ENCODE measurements at places on chromosomes 6 and 20. TPM values are rescaled to one million over a fixed set of nuclear protein-coding genes. Genes with fewer than 3 reads are reported as not detected.

The ME1 gene
- 25.8 TPM for total RNA-seq

The UNC5CL gene
- 0.12 TPM for total RNA-seq

The ABHD16A gene
- total RNA-seq, result 50.0 TPM

The PRIM2 gene
- 55.4 TPM for total RNA-seq

The PNLDC1 gene
- total RNA-seq, result not detected

The C6orf163 gene
- total RNA-seq, result 2.1 TPM

The TRIM40 gene
- total RNA-seq, result not detected

The HINT3 gene
- total RNA-seq, result 21.4 TPM

The HLA-DMB gene
- total RNA-seq, result not detected

The WFDC11 gene
- not detected for total RNA-seq

The PSMB8 gene
- 41.2 TPM for total RNA-seq

The EFCAB8 gene
- not detected for total RNA-seq

The FERMT1 gene
- total RNA-seq, result 5.2 TPM

The DTNBP1 gene
- total RNA-seq, result 7.6 TPM

The VAPB gene
- 14.0 TPM for total RNA-seq

The ERVFRD-1 gene
- total RNA-seq, result 0.12 TPM

The MMP24 gene
- 0.11 TPM for total RNA-seq

The ECT2L gene
- total RNA-seq, result not detected

The EPHA7 gene
- 1.00 TPM for total RNA-seq

The METTL24 gene
- total RNA-seq, result 0.50 TPM

The MAK gene
- not detected for total RNA-seq

The CD24 gene
- 1.2 TPM for total RNA-seq

The XKR7 gene
- not detected for total RNA-seq

The CASS4 gene
- 0.77 TPM for total RNA-seq

The HLA-DQB1 gene
- total RNA-seq, result not detected

The COL20A1 gene
- not detected for total RNA-seq

The NKX2-2 gene
- not detected for total RNA-seq

The C6orf58 gene
- total RNA-seq, result not detected

The ZNF334 gene
- 4.8 TPM for total RNA-seq

The NKAIN2 gene
- not detected for total RNA-seq

The TRIM15 gene
- not detected for total RNA-seq

The NRSN1 gene
- total RNA-seq, result not detected

The TNF gene
- total RNA-seq, result not detected

The SUMO4 gene
- total RNA-seq, result 1.00 TPM

The RHAG gene
- not detected for total RNA-seq

The RAB44 gene
- not detected for total RNA-seq

The TJAP1 gene
- total RNA-seq, result 10.1 TPM

The MYH7B gene
- 0.33 TPM for total RNA-seq

The BPIFB2 gene
- not detected for total RNA-seq

The GCNT2 gene
- 0.22 TPM for total RNA-seq

The CYP24A1 gene
- not detected for total RNA-seq

The SIRPD gene
- total RNA-seq, result not detected

The NNAT gene
- total RNA-seq, result 1.2 TPM

The FUCA2 gene
- total RNA-seq, result 67.4 TPM

The GPR63 gene
- total RNA-seq, result 0.44 TPM

The OPN5 gene
- total RNA-seq, result not detected
